Motor neuron (in vitro differentiated cells): ENCODE measurements at places on chromosomes 6 and 20. TPM values are rescaled to one million over a fixed set of nuclear protein-coding genes. Genes with fewer than 3 reads are reported as not detected.

The BRPF3 gene
- total RNA-seq = 10.2 and 14.0 TPM in 2 replicates

The OTOR gene
- total RNA-seq = not detected in 2 replicates

The GGTLC1 gene
- total RNA-seq = not detected in 2 replicates

The APOM gene
- 6.2 and 6.8 TPM in 2 replicates for total RNA-seq

The VPS16 gene
- total RNA-seq = 33.0 and 38.5 TPM in 2 replicates

The CCDC170 gene
- total RNA-seq = 0.33 and 0.81 TPM in 2 replicates

The SLC16A10 gene
- 0.85 and 1.3 TPM in 2 replicates for total RNA-seq

The PNLDC1 gene
- total RNA-seq = 0.34 TPM in 1 of 2 replicates, not detected in the other

The COL11A2 gene
- 1.5 and 2.4 TPM in 2 replicates for total RNA-seq

The AGER gene
- 4.1 and 5.7 TPM in 2 replicates for total RNA-seq

The MACROD2 gene
- 10.1 and 11.9 TPM in 2 replicates for total RNA-seq

The BTN2A1 gene
- total RNA-seq = 20.5 and 23.7 TPM in 2 replicates

The RIPPLY2 gene
- total RNA-seq = 17.5 and 18.2 TPM in 2 replicates

The GPX5 gene
- total RNA-seq = 0.09 TPM in 1 of 2 replicates, not detected in the other

The OGFRL1 gene
- total RNA-seq = 10.1 and 11.1 TPM in 2 replicates

The IRAK1BP1 gene
- total RNA-seq = 16.1 and 16.4 TPM in 2 replicates

The FOXP4 gene
- 8.8 and 10.2 TPM in 2 replicates for total RNA-seq

The IL17F gene
- total RNA-seq = not detected in 2 replicates

The NOX3 gene
- total RNA-seq = not detected in 2 replicates
